Erythroblast (primary cell): ENCODE measurements at places on chromosomes 2 and 18.

DNA sequence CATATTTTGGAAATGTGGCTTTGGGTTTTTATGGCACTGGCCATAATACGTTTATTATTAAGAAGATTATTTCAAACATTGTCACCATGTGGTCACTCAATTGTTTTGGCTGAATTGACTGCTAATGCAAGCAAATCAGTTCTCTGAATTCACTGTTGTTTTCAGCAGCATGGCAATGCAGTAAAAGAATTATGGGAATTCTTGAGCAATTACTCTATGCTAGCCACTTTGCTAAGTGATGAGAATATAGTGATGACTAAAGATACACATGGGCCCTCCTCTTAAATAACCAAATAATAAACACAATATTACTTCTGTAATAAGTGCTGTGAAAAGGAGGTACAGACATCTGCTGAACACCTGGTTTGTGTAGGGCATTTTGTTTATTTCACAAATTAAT, 58.0 kb upstream of the FANCL start:
- DNase-seq, result no peak

DNA sequence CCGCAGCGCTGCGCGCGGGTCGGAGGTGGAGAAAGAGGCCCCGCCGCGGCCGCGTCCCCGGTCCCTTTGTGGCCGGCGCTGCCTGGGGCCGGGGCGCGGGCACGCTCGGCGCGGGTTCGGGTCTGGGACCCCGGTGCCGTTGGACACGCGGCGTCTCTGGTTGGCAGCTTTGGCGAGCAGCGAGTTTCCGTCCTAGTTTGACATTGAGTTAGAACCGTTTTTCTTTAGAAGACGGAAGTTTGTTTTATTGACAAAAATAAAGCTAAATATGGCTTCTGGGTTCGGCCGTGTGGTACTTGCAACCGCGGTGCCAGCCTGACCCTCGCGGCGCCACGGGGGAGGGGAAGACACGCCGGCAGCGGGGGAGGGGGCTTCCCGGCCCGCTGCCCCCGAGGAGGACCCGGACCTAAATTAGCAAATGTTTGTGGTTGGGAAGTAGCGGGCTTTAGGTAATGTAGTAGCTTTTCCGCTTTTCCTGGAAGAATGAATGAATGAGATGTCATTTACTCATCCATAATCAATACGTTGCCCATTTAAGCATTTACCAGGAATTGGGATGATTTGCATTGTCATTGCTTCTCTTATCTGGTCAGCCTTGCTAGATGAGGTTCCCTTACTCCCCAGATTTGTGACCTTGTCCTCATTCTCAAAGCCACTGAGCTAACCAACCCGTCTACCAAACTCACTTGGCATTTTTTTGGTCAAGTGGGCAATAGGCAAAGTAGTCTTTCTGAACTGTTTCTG, 530 bp downstream of the GALNT1 start:
- DNase-seq, result peak; percentile 72

GRCh38 chr2:136008205-136008865, 22.9 kb upstream of the DARS1 start:
- no peak for DNase-seq

DNA sequence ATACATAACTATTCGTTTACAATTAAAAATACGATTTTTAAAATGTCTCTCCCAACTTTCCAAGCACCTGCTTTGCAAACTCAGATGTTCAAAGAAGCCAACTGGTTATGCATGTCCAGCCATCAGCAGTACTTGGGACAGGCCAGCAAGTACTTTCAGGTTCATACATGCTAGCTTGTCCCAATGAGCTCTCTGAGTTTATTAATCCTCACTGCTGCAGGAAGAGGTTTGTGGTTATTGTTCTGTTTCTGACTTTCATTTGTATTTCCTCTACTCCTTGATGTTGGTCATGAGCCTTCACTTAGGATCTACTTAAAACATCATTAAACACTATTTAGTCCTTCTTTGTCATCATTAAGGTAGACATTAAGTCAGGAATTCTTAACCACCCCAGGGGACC, 374.1 kb downstream of the LRATD1 start:
- no peak for DNase-seq

DNA sequence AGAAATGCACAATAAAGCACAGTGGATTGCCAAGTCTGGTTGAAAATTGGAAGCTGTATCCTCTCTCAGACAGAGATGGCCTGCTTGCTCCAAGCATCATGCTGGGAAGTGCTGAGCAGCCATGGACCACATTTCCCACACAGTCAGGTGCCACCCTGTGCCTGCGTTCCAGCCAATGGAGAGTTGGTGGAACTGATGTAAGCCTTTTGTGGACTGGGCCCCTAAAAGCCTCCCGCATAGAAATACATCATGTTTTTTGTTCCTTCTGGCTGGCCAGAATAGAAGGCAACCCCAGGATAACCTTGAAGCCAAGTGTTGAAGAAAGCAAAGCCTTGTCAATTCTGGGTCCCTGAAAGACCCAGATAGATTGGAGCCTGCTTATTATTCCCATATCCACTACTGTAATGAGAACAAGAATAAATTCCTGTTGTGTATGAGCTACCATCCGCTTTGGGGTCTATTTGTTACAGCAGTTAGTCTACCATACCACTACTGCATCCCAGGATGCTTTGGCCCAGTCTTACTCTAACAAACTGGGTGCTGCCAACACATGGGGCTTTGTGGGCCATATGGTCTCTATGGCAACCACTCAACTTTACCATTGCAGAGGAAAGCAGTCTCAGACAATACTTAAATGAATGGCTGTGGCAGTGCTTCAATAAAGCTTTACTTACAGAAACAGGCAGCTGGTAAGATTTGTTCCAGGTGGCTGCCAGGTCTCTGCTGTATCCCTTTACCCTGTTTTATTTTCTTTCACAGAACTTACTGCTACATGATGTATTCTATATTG, 65.4 kb downstream of the POLE4 start:
- no peak for DNase-seq

DNA sequence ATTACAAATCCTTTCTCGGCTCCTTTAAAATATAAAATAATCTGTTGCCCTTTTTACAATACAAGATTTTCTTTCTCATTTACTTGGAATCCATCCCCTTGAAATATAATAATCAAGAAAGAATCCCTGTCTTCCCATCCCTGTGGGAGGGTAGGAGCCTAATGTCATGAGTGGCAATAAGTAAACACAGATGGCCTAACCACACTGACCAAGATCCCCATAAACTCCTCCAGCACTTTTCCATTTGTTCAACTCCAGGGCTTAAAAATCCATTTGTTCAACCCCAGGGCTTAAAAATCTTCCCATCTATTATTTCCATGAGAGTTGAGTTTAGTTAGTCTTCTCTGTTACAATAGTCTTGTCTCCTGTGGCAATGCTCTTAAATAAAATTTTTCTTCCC, 297.6 kb downstream of the CDH7 start:
- DNase-seq, result no peak

DNA sequence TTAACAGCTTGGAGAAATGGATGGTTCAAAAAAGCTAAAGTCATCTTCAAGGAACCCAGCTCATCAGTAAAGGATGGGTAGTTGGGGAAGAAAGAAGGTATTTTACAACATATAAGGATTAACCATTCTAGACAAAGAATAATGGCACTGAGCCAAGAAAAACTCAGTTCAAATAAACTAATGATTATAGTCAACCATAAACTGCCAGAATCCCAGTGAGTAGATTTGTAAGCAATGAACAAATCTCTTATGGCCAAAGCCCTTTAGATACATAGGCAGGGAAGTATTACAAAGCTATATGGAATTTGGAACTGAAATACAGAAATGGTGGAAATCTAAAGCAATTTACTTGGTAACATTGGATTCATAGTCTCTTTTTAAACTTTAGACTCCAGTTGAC, 92.4 kb upstream of the ZFP36L2 start:
- peak; percentile 15 for DNase-seq

GRCh38 chr2:127217470-127218325, 2.4 kb downstream of the CYP27C1 start:
- no peak for DNase-seq

- DNase-seq, result no peak
These were observed 281.5 kb upstream of the EPAS1 start for GRCh38 chr2:46015671-46016070.

- DNase-seq, result peak; percentile 60
These were observed 22.2 kb downstream of the FAP start for GRCh38 chr2:162221064-162221463.
